ENCODE measurements at places on chromosomes 2 and 18. TPM values are rescaled to one million over a fixed set of nuclear protein-coding genes. Genes with fewer than 3 reads are reported as not detected.
A peak's percentile ranks its signal among the peaks of the same experiment; 100 is the strongest.

DNA sequence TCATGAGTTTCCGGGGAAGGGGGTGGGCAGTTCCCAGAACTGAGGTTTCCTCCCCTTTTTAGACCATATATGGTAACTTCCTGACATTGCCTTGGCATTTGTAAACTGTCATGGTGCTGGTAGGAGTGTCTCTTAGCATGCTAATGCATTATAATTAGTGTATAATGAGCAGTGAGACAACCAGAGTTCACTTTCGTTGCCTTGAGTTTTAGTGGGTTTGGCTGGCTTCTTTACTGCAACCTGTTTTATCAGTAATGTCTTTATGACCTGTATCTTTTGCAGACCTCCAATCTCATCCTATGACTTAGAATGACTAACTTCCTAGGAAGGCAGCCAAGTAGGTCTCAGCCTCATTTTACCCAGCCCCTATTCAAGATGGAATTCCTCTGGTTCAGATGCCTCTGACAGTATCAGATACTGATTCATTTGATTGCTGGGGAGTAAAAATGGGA lies 447.3 kb downstream of the XIRP2 start:
- no peak for DNase-seq

DNA sequence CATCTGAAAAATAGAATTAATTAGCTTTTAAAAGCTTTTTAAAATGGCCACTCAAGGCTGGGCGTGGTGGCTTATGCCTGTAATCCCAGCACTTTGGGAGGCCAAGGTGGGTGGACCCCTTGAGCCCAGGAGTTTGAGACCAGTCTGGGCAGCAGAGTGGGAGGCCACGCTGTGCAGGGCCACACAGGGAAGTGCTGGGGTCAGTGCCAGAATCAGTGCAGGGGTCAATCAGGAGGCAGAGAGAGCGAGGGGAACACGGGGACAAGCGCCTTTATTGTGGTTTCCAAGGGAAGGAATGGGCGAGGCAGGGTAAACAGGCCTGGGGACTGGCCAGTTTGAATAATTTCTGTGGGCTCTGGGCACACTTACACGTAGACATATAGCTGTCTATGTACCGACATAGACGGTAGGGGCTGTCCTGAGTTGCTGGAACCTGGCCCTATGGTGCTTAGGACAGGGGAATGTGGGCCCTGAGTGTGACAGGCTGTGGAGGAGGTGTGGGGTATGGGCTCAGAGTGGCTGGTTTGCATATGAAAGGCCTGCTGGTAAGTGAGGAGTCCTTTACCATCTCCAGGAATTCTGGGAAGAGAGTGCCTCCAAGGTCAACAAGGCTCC lies 42.9 kb downstream of the DYSF start:
- DNase-seq = no peak

- DNase-seq = no peak
Observed at GRCh38 chr2:201734111-201734510, 35.7 kb upstream of the MPP4 start.

DNA sequence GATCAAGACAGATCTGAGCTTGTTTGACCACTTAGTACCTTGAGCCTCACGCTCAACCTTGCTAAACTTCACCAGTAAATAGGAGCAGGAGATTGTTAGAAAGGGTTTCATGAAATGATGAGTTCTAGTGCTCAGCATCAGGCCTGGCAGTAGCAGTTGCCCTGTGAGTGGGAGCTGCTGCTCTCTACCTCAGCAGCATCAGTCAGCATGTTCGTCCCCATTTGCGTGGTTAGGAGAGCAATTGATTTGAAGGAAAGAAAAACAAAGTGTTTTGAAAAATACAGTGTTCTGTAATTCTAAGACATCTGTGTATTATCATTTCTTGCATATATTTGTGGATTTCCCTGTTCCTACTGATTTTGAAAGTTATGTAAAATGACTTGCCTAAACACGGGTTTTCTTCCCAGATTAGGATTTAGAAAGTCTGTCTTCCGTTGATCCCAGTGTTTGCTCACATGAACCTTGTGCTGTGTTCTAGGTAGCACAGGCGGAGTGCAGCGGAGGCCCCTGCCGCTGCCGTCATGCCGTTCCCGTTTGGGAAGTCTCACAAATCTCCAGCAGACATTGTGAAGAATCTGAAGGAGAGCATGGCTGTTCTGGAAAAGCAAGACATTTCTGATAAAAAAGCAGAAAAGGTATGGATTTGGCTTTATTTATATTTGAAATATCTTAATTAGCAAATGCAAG lies 47.0 kb downstream of the CAB39 start:
- no peak for DNase-seq

DNA sequence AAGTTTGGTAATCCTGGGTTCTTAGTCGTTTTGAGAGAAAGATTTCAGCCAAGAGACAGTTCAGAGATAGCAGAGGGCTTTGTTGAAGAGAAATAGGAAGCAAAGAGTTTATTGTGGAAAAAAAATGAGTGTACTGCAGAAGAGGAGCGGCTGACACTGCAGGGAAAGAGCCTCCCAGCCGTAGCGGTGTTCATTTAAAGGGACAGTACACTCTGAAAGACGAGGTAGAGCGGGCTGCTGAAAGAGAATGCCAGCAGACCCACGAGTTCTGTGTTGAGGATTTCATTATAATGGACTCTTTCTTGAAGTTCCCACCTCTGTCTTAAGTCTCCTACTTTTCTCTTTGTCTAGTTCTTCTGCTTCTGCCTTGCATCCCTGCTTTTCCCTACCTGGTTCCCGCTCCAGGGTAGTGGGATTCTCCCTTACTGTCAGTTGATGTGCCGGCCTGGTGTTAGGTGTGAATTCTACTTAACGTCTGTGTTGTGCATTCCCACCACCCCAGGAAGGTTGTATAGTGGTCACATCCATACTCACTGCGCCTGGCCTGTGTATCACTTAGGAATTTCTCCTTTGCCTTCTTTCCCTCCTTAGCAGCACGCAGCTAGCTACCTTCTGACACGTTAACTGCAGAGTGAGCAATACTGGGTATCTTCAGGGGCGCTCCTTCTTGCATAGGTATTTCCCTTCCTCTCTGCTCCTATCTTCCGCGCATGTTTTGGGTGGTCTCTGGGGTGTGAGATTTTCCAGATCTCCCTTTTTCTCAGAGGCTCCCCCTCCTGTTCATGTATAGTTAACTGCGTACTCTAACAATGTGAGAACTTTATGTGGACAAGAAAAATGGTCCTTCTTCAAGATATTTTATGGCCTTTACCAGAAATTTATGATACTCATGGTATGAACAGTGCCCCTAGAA lies 164.5 kb downstream of the PTH2R start:
- no peak for DNase-seq

- peak; percentile 4 for DNase-seq
Observed at GRCh38 chr2:14633061-14633460, 544 bp downstream of the LRATD1 start.

NEU2 gene
- total RNA-seq = not detected

MBP gene
- 53.9 TPM for total RNA-seq

PROM2 gene
- 24.3 TPM for total RNA-seq
